ENCODE measurements at places on chromosomes 3 and 15. TPM values are rescaled to one million over a fixed set of nuclear protein-coding genes. Genes with fewer than 3 reads are reported as not detected.

- no peak for DNase-seq
Measured at GRCh38 chr3:196942915-196943277, 568 bp upstream of the NCBP2 start.

DNA sequence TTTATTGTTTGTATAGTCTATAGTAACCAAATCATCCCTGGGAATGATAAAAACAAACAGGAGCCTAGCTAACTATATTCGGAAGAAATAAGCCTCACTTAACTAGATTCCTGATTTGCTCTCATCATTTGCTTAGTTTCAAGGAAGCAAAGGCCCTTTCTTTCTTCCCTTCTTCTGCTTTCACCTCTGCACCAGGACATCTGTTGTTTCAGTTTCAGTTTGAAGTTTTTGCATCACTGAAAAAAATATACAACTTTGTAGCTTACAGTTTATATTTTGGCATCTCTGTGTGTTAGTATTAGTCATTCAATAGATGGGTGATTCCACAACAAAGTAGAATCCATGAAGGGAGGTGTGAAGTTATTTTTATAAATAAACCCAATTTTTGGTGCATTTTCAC is 113.6 kb upstream of the SNTN start:
- DNase-seq: no peak

- no peak for DNase-seq
Measured at GRCh38 chr3:183261151-183261724, 8.2 kb downstream of the B3GNT5 start.

DNA sequence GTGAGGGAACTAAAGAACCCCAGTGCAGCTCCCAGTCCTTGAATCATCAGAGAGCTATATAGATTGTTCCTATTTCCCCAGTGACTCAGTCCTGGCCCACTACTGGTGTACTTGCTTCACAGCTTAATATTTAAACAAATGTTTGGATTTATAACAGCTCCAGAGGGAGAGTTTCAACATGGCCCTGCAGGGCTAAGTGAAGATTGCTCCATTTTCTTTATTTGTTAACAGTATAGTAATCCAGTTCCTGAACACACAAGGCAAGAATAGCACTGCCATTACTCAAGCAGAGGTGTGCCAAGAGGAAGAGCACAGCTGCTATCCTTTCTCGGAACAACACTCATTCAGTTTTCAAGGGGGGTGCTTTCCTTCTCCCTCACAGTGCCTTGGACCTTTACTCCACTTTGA is 6.5 kb downstream of the SQOR start:
- no peak for DNase-seq

GRCh38 chr15:78429477-78429876 is 8.5 kb upstream of the IREB2 start:
- DNase-seq: no peak

DNA sequence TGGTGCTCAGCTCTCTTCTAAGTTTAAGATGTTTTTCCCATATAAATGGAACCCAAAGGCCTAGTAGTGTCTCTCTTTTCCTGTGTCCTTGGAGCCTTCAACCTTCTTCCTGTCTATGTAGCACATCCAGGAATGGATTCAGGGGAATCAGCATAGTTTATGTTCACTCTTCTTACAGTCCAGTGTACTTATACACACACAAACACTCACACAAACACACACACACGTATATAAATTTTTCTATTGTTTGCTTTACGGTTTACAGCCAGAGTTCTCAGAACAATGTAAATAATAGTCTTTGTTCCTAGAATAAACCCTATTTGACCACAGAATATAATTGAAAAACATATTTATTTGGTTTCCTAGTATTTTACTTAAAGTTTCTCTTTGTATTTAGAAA is 36.9 kb downstream of the STAC start:
- DNase-seq: no peak

- no peak for DNase-seq
Measured at GRCh38 chr3:13192471-13193213, 119.4 kb upstream of the IQSEC1 start.

DNA sequence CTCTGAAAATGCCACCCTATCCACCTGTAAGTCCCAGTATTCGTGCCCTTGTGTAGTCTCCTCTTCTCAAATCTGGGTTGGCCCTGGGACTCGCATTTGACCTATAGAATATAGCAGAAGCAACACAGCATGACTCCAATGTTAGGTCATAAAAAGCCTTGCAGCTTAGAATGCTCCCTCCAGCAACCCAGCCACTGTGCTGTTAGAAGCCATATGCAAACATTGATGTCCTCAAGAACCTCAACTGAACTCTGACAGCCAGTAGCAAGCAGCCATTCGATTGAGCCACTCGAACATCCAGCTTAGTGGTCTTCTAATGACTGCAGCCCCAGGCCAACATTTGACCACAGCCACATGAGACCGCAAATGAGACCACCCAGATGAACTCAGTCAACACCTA is 26.6 kb downstream of the MECOM start:
- DNase-seq: no peak

GRCh38 chr15:70200511-70201424 is 103.1 kb upstream of the TLE3 start:
- no peak for DNase-seq

DNA sequence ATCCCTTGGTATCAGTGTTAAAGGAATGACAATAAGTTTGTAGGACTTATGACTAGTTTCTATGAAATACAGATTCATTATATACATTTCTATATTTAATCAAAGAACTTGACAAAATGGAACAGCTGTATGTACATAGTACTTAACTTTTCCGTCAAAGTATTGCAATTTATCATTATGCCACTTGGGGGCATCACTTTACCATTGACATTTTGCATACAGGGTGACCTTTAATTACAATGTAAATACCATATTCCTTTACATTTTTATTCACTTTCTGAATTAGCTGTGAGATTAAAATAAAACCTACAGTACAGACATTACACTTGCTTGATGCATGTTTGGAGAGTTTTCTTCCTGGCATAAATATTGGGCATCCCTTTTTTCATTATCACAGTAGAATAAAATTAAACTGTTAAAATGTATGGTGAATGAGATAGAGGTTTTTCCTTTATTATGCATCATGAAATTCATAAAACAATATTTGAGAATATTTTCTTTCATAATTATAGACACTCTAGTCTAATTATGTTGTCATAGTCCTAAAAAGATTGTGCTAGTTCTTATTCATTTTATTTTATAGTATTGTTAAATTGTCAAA is 6.9 kb downstream of the NEK11 start:
- peak; percentile 16 for DNase-seq

GRCh38 chr3:130345487-130346079 is at the start of gene COL6A5:
Gene COL6A5 (plus strand): TSS chr3:130345672. CDS start chr3:130373639, 27,967 bp downstream.
- peak; percentile 26 for DNase-seq

DNA sequence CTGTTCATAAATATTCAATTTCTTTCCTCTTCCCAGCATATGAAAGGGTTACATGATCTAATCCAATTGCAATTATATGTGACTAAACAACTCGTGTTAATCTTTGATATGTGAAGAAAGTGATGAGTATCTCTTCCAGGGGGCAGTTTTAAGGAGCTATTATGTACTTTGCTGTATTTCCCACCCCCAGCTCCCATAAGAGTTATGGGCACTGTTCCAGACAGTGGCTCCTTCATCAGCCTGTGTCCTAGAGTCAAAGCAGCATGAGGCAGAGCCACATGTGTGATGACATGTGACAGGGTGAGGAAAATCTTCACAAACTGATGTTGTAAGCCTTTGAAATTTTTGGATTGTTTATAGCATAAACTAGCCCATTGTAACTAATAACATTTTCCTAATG is 315.4 kb downstream of the DIPK2A start:
- no peak for DNase-seq

- no peak for DNase-seq
Measured at GRCh38 chr3:179955809-179956208, 80.9 kb downstream of the PEX5L start.

GRCh38 chr3:10933021-10933420 is 59.5 kb upstream of the SLC6A1 start:
- no peak for DNase-seq

GRCh38 chr3:99958222-99958912 is 140.7 kb downstream of the CMSS1 start:
- DNase-seq: no peak

- DNase-seq: no peak
Measured at GRCh38 chr3:173735841-173736240, 338.3 kb downstream of the NLGN1 start.

GRCh38 chr3:26350853-26351252 is 271.7 kb upstream of the LRRC3B start:
- no peak for DNase-seq

GRCh38 chr3:35950021-35950420 is 310.7 kb downstream of the ARPP21 start:
- no peak for DNase-seq

- no peak for DNase-seq
Measured at GRCh38 chr3:192751148-192751547, 23.8 kb upstream of the FGF12 start.

GRCh38 chr15:74528876-74529275 is 12.1 kb upstream of the ARID3B start:
- no peak for DNase-seq

DNA sequence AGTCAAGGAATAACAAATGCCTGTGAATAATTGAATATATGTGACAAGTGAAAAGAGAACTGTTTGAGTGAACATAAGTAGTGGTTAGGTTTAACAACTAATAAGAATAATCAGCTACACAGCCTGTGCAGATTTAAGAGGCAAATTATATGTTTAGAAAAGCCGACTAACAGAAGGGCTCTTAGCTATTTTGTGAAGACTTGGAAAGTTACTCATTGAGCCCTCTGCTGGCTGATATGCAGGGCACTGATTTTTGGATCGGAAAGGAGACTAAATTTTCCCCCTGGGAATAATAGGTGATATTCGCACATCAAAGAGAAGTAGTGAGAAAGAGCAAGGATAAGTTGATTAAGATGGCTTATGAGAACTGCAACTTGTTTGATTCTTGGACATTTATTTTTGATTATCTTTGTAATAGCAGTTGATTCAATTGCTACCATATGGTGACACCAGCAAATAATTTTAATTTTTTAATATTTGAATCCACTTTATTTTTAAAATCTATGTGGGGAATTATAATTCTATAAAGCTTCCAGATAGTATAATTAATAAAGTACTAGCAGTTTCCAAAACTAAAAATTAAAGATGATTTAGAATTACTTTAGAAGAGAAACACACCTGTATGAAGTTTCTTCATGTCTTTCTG is 156.2 kb downstream of the NLGN1 start:
- DNase-seq: peak; percentile 17

- no peak for DNase-seq
Measured at GRCh38 chr15:35186346-35186745, 101.3 kb upstream of the NANOGP8 start.

DNA sequence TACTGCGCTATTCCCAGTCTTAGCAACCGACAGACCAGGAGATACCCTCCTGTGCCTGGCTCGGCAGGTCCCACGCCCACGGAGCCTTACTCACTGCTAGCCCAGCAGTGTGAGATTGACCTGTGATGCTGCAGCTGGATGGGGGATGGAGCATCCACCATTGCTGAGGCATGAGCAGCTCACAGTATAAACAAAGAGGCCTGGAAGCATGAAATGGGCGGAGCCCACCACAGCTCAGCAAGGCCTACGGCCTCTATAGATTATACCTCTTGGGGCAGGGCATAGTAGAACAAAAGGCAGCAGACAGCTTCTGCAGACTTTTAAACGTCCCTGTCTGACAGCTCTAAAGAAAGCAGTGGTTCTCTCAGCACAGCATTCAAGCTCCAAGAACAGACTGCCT is 160.3 kb downstream of the ANXA2 start:
- no peak for DNase-seq

- DNase-seq: no peak
Measured at GRCh38 chr3:152970851-152971250, 135.9 kb downstream of the P2RY1 start.

DNA sequence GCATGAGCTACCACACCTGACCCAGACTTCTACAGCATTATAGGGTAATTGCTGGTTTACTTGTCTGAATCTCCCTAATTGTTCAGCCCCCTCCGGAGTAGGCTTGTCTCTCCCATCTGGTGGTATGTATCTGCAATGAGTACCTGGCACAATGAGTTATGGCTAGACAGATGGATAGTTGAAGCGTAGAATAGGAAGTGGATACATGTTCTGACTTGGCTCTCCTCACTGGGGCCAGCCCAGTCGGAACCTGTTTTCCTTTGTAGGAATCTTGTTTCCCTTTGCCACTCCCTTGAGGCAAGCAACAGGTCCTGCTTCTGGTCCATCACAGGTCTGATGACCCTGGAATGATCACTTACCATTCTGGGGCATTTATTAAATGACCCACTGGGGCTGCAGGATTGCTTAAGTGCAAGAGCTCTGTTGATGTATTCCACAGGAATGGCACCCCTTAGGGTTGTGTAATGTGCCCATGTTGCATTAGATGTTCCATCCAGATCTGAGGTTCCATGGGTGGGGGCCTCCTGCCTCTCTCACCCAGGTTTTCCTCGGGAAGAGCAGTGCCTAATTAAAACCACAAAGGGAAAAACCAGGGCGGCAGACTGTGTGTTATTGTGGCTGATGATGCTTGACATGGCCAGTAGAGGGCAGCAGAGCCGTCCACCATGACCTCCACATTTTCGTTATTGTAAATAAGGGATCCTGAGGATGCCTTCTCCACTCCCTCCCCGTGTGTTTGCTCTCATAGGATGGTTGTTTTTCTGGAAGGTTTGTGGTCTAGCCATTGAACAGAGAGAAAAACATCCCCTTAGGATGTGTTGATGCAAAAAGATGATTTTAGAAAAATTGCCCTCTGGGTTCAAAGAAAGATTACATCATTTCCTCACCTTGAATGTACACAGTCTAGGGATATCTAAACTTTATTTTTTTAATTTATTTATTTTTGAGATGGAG is 58.0 kb downstream of the CMTM8 start:
- no peak for DNase-seq

GRCh38 chr3:3443482-3443881 is 264.0 kb upstream of the CRBN start:
- DNase-seq: no peak

Gene UROC1
- polyA plus RNA-seq: 0.07 TPM

Gene MNS1
- 36.7 TPM for polyA plus RNA-seq

Gene GPR156
- polyA plus RNA-seq: 2.3 TPM

Gene SLC12A1
- polyA plus RNA-seq: 735 TPM

Gene SCG3
- polyA plus RNA-seq: 0.10 TPM

Gene TEX55
- not detected for polyA plus RNA-seq

Gene GREM1
- polyA plus RNA-seq: 0.14 TPM

Gene BCHE
- 11.2 TPM for polyA plus RNA-seq

Gene PRSS50
- 1.4 TPM for polyA plus RNA-seq

Gene MUC20
- polyA plus RNA-seq: 18.8 TPM

Gene POLQ
- 4.9 TPM for polyA plus RNA-seq

Gene ALDH1A3
- 4.7 TPM for polyA plus RNA-seq

Gene LNP1
- 7.3 TPM for polyA plus RNA-seq

All from right renal cortex interstitium (tissue), 3 donors.